ENCODE measurements at places on chromosomes 3 and 15.

DNA sequence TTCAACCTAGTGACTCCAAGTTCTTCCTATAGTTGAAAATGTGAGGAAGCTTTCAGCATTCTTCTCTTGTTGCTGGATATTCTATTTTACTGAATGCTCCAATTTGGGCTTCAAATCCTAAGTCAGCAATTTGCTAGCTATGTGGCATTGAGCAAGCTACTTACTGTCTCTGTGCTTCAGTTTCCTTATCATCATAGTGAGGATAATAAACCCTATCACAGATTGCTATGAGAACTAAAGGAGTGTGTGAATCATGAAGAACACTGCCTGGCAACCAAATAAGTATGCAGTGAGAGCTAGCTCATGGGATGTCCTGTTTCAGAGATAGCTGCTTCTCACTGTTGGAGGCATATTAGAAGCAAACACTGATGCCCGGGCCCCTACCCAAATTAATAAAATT is 163.8 kb upstream of the CDIN1 start:
- no peak for DNase-seq

DNA sequence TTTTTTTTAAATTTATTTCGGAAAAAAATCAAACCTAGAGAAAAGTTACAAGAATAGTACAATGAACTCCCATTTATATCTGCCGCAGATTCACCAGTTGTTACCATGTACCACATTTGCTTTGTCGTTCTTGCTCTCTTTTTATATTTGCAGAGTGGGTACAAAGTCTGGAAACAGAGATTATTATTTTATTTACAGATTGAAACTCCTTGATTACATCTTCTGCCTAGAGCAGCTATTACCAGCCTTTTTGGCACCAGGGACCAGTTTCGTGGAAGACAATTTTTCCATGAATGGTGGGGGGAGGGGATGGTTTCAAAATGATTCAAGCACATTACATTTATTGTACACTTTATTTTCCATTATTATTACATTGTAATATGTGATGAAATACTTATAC is 8.3 kb downstream of the MEF2A start:
- DNase-seq = no peak

- no peak for DNase-seq
Observed at GRCh38 chr3:104520228-104520655, 846.5 kb upstream of the ALCAM start.

DNA sequence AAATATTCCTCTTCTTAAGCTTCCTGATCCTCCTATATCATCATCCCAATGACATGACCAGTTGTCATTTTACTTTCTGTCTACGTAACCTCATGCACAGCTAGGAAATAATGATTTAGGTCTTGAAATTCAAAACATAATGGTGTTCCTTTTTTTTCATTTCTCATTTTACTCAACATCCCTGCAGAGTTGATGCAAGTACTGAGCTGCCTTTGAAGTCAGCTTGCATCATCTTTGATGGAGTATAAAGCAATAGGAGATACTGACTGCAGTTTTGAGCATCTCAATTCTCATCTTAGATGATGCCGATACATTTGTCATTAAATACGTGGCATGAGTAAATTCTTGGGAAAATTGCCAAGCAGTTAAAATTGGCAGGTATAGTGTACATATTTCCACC is 346.1 kb downstream of the ZIC1 start:
- no peak for DNase-seq

GRCh38 chr3:158312560-158313141 is 202.8 kb downstream of the RSRC1 start:
- no peak for DNase-seq

DNA sequence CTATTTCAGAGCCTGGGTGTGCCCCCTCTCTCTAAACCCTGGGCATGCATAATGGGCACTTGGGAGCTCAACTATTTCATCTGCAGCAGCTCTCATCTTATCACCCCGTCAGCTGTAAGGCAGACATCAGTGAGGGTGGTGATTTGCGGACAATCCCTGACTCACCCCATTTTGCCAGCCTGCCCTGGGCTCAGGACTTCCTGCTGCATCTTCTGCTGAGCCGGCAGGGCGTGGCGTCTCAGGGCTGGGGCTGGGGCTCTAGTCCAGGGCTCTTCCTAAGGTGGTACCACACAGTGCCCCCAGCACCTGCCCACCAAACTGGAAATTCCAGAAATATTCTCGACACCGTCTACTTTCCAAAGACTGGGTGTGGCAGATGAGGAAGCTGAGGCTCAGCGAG is 925 bp upstream of the PSTPIP1 start:
- DNase-seq = no peak

- DNase-seq = no peak
Observed at GRCh38 chr15:39438799-39439592, 141.9 kb upstream of the THBS1 start.

DNA sequence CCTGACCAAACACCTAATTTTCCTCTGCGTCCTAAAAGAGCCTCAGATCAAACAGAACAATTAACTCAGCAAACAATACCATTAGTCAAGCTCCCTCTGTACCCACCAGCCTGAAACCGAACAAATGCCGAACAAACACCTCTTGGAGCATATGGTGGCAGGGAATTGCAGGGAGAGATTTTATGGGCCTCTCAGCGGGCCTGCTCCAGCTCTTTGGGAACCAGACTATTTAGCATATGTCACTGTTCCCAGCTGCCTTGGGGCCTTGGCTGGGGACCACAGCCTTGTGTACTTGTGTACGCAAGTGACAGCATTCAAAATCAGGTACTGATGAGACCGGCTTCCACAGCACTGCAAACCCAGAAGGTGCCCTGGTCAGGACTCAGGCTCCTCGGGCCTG is 388.8 kb upstream of the PPP2R3A start:
- no peak for DNase-seq

DNA sequence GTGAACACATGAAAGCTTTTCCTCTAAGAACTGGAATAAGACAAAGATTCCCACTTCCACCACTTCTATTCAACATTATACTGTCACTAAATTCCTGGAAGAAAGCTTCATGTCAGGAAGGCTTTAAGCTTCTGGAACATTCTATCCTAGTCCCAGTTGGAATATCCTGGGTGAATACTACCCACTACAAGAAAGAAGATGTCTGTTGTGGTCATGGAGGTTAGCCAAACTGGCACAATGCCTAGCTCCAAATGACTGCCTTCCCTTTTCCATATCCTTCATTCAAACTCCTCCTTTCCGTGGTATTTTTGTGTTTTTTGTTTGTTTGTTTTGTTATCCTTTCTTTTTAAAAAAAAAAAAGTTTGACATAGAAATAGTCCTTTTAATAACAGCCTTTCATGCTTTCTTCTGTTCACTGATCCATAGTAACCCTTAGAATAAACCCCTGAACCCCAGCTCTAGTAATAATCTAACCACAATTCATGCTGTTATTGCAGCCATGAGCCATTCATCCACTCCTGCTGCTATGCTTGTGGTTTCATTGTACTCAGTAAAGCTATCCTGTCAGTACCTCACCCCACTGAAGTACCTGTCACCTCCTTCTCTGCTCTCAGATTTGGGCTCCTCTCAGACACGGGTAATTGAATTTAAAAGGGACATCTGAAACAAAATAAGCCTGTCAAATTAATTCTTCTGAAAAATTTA is 447.5 kb downstream of the IGSF11 start:
- DNase-seq = no peak

DNA sequence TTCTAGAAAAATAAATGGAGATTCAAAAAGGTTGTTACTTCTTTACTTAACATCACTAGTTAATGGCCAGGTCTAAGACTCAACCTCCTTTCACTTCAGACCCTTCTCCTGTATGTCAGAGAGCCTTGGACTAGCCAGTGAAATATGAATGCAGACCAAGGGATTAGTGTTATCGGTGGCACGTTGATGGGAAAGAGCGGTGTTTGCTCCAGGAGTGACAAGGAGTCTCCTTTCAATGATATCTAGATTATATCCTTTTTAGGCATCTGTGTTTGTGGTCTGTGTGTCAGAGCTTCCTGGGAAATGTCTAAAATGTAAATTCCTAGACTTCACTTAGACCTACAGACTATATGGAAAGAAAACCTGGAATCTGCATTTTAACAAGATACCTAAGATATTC is 658.0 kb upstream of the KCNMB2 start:
- DNase-seq = no peak

DNA sequence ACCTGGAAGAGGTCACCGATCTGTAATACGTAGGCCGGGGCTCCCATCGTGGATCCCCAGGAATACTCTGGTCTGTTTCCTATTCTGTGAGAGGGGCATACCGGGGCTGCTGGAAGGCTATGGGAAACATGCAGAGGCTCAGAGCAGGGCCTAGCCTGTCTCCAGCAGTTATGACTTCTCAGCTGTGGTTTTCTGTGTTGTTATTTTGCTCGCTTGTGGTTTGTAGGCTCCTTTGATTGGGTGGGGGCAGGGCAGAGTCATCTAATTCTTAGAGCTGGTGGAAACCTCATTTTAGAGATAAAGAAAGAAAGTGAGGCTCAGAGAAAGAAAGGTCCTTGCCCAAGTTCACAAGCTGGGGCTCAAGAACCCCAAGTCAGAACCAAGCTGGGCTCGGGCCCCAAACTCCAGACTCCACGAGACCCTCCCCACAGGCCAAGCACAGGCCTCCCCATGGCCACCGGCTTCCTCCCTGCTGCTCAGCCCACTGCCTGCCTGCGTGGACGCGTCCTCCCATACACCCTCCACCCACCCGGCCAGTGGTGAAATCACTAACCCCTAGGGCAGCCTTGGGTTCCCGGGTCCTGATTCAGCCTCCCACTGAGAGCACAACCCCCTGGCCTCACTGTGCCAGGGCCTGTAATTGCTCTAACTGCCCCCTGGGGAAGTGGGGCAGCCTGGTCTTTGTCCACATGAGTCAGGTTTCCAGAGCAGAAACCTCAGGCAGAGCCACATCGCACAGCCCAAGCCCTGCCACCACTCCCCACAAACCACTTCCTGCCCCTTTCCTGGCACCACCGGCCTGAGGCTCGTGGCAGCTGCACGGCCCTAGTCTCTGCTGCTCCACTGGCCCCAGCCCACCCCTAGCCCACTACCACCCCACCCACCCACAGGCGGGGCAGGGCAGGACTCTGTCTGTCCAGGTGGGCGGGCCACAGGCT is 270.8 kb downstream of the UACA start:
- DNase-seq = peak; percentile 89

DNA sequence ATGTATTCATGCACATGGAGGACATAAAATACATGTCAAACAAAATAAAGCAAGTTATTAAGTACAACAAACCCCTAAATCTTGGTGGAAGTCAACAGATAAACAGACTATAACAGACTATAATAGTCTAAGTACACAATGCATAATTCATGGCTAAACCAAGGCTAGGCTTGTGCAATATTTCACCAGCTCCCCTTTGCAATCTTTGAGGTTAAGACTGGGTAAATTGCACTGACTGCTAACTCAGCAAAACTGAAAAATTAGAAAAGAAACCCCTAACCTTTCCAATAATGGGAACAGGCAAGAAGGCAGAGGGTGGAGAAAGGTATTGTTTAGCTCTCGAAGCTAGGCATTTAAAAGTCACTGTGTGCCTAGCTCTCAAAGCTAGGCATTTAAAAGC is 304.9 kb upstream of the WNT5A start:
- DNase-seq = no peak

- DNase-seq = no peak
Observed at GRCh38 chr3:167650459-167650858, 3.3 kb downstream of the WDR49 start.

DNA sequence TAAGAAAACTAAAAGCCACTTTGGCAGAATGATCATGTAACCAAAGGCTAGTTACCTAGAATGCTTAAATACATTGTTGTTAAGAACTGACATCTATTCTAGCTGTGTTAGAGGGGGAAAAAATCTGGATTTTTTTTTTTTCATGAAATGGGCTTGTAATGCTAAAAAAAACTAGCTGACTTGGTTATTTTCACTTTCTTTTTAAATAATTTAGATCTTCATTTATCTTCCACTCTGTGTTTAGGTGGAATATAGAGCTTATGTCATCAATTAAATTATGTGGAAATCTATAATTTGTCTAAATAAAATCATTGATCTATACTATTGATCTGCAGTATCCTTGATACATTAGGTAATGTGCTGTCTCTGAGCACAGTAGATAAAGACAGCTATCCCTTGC is 217.4 kb downstream of the TCF12 start:
- DNase-seq = no peak

- no peak for DNase-seq
Observed at GRCh38 chr15:49024840-49025239, 21.4 kb downstream of the SECISBP2L start.

GRCh38 chr3:52527039-52527731 is 6.5 kb downstream of the NT5DC2 start:
- no peak for DNase-seq

- DNase-seq = no peak
Observed at GRCh38 chr15:69148465-69148864, 12.0 kb upstream of the GLCE start.

DNA sequence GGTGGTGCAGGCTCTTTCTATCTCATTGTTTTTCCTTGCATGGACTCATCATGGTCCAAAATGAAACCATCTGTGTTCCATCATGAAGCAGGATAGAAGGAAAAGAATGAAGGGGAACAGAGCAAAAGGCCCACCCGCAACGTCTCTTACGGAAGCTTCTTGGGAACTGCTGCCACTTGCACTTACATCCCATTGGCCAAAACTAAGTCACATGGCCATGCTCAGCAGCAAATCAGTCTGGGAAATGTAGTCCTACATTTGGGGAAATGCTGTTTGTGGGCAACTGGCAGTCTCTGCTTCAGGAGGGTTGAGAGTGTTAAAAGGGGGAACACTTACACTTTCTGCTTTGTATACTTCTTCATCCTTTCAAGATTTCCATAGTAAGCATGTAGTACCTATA is 191.6 kb downstream of the SV2B start:
- DNase-seq = no peak

DNA sequence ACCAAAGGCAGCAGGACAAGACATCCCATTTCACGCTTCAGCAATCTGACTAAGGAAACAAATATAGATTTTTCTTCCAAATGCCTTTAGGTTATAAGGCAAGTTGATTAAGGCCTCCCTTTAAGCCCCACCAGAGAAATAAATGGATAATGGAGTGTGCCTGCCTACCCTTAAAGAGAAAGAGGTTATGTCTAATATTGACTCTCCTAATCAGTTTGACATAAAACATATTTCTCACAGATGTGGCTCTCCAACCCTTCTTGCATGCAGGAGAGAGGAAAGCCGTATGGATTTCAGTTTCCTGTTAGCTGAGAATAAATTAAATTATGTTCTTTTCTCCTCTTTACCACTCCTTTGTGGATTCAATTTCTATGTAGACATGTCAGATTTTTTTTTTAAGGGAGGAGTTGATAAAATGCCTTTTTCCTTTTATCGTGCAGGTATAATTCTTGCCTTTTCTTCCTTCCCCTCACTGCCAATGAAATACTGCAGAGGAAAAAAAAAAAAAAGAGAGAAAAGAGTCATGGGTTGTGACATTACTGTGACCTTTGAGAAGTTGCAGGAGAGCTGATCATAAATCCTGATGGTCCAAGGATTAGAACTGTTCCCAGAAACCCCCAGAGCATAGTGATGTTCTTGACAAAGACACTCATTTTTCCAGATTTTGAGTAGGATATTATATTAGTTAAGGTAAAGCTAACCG is 355.3 kb upstream of the SLCO3A1 start:
- no peak for DNase-seq

Data from naive thymus-derived CD4-positive, alpha-beta T cell (primary cell).